ENCODE measurements at places on chromosomes 6 and 20.

DNA sequence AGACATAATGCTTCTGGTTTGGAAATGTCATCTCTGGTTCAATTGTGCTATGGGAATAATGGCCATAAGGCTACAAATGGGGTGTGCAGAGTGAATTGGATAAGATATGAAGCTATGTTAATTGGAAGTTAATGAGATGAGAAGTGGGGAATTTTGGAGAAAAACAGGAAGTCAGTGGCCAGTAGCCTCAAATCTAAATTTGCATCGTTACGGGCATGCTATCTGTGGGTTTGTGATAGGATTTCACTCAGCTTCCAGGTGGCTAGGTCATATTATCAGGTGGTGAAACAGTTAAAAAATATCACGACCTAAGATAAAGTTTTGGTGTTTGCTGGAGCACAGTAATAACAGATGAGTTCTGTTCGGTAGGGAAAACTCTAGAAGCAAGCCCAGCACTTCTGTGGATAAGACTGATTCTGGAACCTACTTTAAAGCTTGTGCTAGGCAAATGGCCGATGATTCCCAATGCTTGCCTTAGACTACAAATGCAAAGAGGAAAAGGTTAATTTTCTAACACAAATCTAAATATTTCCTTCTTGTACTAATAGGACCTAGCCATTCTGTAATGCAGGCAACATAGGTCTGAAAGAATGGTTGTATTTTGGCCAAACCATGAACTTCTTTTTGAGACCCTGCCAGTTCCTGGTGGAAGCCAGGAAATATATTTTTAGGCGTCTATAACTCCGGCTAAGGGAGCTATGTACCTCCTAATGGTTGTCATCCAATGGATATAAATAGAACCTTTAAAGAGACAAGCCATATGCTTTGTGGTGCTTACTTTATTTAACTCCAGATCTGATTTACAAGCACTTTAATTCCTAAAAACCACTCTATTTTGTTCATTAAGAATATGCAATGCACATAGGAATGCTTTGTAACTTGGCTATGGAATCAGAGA lies 111.0 kb downstream of the PLCB1 start:
- DNase-seq = no peak

DNA sequence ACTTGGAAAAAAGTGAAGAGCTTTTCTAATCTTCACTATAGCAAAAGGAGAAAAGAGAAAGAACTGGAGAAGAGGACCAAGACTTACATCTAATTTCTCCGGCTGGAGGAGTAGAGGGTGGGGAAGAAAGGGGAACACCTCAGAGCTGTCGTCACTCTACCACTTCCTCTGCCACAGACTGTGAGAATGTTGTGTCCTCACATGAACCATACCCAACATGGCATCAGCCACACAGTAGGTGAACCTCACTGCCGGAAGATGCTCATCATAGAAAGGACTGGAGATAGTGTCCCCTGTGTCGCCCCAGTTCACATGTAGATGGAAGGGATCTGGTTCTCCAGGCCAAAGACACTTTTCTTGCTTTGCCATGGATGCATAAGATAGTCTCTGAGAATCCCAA lies 604.4 kb upstream of the NOX3 start:
- no peak for DNase-seq

DNA sequence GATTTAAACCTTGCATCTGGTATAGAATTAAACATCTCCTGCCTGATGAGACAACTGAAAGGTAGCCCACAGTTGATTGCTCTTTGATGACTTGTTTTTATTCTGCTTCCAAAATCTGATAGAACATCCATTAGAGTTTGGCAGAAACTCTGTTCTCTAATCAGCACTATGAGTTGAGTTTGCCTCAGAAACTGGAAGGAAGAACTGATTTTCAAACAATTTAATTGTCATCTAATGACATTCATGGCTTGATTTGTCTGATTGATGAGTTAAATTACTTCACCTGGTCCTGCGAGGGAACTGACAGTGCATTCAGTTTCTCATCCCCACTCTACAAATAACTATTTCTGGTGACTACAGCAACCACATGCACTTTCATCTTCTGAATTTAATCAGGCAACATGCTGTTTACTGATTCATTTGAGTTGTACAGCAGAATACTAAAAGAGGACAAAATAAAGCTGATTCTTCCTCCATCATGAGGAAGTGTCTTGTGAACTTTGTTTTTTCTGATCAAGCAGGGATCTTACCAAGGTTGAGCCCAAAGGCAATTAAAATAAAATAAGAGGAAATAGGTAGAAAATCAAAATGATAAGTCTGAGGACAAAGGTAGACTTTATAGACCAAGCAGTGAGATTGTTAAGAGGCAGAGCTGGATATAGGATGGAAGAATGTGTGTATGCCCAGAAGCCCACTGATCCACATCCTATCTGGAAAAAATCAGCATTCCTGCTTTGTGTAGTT lies 15.7 kb upstream of the MRAP2 start:
- no peak for DNase-seq

DNA sequence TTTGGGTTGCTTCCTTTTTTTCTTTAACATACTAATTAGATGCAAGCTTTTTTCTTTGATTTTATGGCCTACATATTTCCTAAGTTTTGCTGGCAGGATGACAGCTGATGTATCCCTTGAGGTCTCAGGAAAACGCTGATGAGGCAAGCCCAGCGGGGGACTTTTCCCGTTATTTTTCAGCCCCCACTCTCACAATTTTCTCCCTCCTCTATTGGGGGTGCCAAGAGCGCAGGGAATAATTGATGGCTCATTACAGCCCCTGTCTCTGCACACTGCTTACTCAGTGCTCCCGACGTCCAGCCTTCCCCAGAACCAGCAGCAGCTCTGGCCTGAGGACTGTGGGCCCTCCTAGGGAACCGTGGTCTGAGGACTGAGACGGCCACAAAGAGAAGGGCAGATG lies 38.6 kb upstream of the VSTM2L start:
- DNase-seq = no peak

- DNase-seq = no peak
Measured at GRCh38 chr6:138601128-138601527, 101.8 kb upstream of the NHSL1 start.

- DNase-seq = no peak
Measured at GRCh38 chr20:17437251-17437650, 93.9 kb downstream of the BFSP1 start.

DNA sequence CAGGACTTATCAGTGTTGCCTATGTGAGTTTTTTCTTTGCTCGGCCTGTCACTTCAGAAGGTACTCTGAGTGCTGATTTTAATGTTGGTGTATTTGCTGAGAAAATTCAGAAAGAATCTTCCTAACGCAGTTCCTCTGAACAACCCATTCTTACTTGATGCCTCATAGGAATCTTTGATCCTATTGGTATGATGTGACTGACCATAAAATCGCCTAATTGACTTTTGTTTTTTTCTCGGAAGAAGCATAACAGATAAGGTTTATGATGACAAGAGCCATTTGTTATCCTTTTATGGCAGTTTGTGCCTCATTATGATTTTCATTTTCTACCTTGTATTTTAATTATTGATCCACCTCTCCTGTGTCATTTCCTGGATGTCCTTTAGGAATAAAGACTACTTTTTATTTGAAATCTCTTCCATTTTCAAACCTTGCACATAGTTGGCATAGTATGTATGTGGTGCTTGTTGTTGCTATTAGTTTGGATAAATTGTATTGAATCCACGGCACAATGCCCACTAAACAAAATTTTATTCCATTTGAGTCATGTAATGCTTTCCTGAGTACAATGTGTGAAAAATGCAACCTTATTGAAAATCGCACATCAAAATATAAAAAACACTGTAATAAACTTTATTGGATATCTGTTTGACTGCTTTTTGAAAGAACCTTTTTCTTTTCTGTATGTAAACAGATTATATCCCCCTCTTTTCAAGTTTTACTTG lies 37.3 kb downstream of the LRRC1 start:
- DNase-seq = no peak

DNA sequence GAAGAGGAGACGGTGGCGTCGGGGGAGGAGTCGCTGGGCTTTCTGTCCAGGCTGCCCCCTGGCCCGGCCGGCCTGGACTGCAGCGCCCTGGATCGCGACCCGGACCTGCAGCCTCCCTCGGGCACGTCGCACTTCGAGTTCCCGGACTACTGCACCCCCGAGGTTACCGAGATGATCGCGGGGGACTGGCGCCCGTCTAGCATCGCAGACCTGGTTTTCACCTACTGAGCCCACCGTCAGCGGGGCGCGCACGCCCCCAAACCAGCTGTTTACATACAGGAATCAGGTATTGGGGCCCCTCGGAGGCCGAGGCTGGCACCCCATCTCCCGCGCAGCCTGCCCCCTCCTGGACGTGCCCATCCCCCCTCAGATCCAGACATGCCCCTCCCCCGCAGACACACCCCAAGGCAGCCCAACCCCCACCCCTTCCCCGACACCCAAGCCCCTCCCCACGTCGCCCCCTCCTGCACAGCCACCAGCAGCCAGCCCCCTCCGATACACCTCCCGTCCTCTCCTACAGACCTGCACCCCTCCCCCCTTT lies 1.4 kb downstream of the SOX12 start:
- DNase-seq = no peak

GRCh38 chr20:14062786-14063185 lies 67.5 kb downstream of the MACROD2 start:
- DNase-seq = no peak

DNA sequence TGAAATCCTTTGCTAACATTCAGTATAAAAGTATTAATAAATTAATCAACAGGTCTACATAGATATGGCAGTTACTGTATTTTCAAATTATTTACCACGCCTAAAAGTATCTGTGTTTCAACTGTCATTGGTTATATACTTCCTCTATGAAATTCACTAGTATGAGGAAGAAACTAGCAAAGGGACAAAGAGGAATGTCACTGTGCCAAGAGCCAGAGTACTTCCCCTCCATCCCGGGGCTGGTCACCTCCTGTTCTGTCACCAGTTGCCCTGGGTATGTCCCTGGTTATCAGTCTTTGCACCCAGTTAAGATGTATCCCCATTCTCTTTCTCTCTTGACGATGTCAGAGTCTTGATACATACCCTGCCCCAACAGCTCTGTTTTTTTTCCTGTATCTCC lies 476.8 kb upstream of the SOX4 start:
- no peak for DNase-seq

- DNase-seq = no peak
Measured at GRCh38 chr20:46293084-46293483, 15.2 kb downstream of the CDH22 start.

- no peak for DNase-seq
Measured at GRCh38 chr20:10581823-10582222, 92.0 kb downstream of the JAG1 start.

DNA sequence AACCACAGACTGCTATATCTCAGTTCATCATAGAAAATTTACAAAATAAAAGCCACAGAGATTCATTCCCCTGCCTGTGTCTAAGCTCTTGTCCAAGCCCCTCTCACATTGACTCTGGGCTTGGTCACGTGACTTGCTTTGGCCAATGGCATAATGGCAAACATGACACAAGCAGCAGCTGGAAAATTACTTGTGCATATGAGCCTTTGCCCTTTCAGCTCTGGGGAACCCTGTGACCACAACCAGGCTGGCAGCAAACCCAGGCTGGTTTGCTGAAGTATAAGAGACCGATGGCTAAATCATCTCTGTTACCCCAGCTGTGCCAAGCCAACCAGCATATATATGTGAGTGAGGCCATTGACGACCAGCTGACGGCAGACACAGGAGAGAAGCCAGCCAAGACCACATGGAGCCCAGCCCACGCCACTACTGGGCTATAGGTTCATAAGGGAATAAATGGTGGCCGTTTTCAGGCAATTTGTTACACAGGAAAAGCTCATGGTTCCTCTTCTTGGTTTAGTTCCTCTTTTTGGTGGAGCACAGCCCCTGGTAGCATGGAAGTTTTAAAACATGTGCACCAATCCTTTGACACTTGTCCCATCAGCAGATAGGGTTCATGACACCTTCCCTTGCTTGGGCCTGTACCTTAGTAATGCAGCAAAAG lies 31.8 kb upstream of the RSPO4 start:
- DNase-seq = no peak

- no peak for DNase-seq
Measured at GRCh38 chr6:41344876-41345275, 9.5 kb downstream of the NCR2 start.

DNA sequence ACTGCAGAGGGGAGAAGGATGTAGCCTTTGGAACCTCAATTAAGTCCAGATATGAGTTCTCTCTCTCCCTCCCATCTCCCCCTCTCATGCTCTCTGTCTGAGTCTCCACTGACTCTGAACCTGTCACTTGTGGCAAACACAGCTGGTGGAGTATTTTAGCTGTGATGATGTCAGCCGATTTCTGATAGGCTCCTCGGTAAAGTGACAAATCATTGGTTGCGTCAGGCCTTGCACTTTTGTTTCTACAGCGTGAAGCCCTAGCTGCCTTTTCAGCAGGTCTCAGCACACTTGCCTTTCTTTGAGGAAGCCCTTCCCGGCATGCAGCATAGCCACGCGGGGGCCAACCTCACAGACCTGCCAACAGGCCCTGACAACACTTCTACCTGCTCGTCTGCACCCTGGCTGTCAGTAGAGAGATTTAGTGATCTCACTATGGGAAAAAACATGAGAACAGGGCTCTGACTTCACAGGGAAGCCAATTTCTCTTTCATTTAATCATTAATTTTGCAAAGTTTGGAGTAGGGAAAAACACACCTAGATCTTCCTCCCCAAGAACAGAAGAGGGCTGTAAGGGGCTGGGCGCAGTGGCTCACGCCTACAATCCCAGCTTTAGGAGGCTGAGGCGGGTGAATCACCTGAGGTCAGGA lies 84.4 kb downstream of the GMPR start:
- DNase-seq = peak; percentile 62

- no peak for DNase-seq
Measured at GRCh38 chr6:108820006-108820405, 28.2 kb upstream of the ARMC2 start.

DNA sequence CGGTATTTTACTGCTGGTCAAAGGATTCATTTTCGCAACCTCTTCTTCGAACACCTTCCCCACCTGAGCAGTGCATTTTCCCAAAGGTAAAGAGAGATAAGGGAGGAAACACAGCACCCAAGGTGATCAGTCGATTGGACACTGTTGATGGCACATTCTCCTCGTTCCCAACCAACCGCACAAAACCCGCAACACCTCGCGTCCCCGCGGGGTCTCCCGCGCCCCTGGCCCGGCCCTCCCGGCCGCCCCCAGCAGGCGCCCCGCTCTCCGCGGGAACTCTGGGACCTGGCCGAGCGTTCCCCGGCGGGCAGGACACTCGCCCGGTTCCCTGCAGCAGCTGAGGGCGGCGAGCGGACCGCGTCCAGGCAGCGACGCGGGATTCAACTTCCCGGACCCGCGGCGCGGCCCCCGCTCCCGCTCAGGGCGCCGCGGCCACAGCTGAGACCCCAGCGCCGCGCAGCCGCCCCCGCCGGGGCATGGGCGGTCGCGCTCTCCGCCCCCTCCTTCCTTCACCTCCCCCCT lies 506 bp downstream of the RGS17 start:
- DNase-seq = no peak

DNA sequence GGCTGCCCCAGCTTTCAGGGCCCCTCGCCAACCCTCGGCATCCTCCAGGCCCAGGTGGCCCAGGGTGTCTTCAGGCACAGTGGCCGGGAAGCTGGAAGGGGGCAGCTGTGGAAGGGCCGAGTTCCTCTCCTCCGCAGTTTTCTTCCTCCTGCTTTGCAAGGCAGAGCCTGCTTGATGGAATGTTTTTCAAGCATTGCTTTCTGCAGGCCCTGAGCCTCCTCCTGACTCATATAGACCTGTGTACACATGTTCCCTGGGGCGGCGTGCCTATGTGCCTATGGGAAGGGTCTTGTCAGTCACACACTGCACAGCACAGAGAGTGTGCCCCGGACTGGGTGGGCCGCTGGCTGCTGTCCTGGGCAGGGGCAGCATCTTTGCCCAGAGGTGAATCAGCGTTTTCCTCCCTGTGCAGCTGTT lies 107.5 kb downstream of the ERMARD start:
- DNase-seq = no peak

- DNase-seq = no peak
Measured at GRCh38 chr20:41573955-41574354, 44.2 kb downstream of the CHD6 start.

Measured in T-helper 9 cell (primary cell).